Cerebellar nuclear complex (tissue), 1 donor: ENCODE measurements at places on chromosomes 3 and 15.

- no peak for DNase-seq
Observed at GRCh38 chr15:98057453-98057852, 97.0 kb downstream of the ARRDC4 start.

DNA sequence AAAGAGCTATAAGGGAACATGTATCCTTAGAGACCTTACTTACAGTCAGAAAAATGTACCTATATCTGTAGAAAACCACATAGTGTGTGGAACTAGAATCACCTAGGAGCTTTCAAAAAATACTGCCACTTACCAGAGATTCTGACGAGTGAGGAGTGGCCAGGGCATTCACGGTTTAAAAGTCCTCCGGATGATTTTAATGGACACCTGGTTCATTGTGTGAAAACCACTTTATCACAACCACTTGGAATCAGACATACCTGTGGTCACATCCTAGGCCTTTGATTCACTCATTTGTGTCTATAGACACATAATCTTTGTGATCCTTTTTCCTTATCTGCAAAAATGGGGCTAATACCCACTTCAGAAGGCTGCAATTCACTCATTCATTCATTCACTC, 159.8 kb downstream of the MBNL1 start:
- no peak for DNase-seq

GRCh38 chr3:29156086-29156715, 124.7 kb upstream of the RBMS3 start:
- DNase-seq = no peak

- DNase-seq = no peak
Observed at GRCh38 chr15:90560229-90560776, 30.6 kb downstream of the CRTC3 start.

- peak; percentile 11 for DNase-seq
Observed at GRCh38 chr15:77966540-77967234, 110.8 kb downstream of the TBC1D2B start.

GRCh38 chr3:13141991-13142412, 68.8 kb upstream of the IQSEC1 start:
- DNase-seq = no peak

- no peak for DNase-seq
Observed at GRCh38 chr15:70505411-70505919, 257.9 kb downstream of the UACA start.

DNA sequence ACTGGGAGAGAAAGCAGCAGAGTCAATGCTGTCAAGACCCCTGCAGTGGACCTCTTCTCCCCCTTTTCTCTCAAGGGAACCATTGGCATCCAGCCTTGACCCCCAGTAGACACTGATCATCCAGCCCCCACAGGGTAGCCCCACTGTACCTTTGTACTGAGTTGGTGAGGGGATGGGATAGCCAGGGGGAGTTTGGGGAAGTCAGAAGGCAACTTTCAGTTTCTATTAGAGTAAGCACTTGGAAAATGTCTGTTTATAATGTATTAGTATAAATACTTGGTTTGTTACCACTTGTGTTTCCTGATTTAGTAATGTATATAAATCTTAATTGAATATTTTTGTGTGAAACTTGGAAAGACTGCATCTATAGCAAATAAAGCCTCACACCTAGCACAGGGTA, 25.0 kb downstream of the DAG1 start:
- DNase-seq = no peak

DNA sequence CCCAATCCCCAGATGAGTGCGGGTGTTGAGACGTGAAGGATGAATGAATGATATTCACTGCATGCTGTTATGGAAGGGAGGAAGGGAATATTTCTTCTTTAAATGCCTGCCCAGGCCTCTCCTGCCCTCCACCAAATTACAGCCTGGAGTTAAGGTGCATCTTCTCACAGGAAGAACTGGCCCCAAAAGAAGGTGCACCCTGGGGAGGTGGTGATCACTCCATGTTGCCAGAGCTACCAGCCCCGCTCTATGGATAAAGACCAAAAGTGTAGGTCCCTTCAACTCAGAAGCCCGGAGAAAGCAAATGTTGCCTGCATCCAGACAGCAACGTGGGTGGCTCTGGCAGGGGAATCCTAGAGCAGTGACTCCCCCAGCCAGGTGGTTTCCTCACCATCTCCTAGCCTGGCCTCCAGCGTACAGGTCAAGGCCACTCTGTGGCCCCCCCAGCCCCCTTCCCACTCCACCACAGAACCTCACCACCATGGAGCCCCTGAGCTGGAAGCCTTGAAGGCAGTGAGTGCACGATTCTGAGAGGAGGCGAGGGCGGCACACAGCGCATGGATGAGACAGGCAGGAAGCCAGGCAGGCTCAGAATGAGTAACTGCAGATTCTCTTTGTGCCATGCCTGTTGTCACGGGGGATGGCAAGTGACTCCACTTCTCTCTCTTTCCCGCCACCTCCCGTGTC, 3.5 kb upstream of the VIPR1 start:
- DNase-seq = no peak

DNA sequence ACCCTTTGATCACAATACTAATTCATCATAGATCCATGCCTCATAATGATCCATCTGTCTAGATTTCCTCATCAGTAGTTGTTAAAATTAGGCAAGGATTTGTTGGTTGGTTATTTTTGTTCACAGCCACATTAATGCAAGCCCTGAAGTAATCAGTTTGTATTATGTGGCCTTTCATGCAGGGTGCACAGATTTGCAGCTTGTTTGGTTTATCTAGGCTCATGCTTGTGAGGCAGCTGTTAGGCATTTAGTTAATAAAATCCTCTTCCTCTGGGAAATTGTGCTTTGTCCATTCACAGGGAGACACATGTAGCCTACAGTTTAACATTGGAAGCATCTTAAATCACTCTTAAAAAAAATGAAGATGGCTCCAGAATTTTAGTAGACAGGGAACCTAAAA, 162.8 kb upstream of the ZNF385D start:
- no peak for DNase-seq

- DNase-seq = no peak
Observed at GRCh38 chr15:83767741-83768140, 113.8 kb downstream of the ADAMTSL3 start.

- no peak for DNase-seq
Observed at GRCh38 chr3:101074518-101074917, 81.3 kb upstream of the ABI3BP start.

GRCh38 chr3:186152889-186153292, 44.0 kb upstream of the ETV5 start:
- DNase-seq = no peak

DNA sequence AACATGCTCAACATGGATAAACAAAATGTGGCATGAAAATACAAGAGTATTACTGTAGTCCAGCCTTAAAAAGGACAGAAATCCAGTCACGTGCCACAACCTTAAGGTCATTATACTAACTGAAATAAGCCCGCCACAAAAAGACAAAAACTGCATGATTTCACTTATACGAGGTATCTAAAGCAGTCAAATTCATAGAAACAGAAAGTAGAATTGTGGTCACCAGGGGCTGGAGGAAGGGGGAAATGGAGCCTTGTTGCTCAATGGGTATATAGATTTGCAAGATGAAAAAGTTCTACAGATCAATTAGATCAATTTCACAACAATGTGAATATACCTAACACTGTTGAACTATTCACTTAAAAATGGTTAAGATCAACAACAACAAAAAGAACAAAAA, 7.4 kb downstream of the GLB1 start:
- no peak for DNase-seq

DNA sequence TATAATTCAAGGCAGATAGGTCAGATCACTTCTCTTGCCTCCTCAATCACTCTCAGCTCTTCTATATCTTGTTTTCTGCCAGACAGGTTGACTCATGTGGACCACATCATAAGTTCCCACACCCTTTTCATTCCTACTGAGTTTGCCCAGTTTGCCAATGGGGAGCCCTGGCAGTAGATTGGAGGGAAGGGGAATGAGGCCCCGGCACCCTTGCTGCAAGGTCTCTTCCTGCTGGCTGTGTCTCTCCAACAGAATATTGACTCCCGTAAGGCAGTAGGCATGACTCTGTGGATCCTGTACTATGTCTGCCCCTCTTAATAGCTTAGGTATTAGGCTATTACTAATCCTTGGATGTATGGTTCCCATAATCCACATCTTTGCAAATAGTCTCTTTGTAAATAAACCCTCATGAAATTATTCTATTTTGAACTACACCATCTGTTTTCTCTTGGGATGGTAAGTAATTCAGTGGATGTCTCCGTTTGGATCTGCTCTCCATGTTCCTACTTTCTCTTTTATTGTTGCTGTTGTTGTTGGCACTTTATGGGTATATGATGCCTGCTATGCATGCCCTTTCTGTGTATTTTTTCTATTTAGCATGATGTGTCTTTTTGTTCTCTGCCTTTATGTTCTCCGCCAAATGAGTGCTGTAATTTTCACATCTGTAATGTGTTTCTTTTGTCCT, 65.5 kb upstream of the DCBLD2 start:
- DNase-seq = no peak

- DNase-seq = no peak
Observed at GRCh38 chr3:169362301-169362700, 301.2 kb downstream of the MECOM start.

DNA sequence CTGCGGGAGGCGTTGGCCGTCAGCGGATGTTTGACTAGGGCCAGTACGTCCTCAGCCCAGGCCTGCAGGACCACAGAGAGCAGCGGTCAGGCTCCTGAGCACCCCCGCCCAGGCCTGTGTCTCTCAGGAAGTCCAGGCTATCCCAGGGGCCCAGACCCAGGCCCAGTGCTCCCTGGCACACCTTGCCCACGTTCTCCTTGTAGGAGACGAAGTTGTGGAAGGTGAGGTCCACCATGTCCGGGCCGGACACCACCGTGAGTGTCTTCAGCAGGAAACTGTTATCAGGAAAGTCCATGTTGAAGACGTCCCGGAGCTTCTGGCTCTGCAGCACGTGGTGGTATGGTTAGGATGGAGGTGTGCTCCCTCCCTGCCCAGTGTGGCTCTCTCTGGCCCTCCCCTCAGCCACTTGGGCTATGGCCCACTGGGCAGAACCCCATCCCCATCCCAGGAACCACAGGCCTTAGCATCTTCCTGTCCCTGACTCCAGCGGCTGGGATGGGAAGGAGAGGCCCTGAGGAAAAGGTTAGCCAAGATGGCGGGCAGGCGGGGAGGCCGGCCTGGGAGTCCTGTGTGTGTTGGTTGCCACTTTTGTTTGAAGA, 5.3 kb downstream of the PLCB2 start:
- DNase-seq = no peak

DNA sequence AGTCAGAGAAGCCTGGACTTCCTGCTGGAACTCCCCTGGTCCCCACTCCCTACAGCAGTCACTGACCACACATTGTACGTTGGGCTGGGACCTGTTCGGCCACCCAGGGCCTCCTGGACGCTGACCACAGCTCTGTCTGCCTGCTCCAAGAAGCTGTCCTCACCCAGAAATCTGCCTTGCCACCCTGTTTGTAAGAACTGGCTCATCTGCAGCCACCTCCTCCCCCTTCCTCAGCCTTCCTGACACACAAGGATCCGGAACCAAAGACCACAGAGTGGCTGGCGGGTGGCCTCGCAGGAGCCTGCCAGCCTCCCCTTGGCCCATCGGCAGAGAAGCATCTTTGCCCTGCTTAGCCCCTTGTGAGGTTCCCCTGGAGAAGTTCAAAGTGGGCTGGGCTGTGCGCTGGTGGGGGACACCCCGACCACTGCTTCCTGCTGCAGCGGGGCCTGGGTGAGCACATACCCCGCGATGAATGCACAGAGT, 91.9 kb downstream of the PCSK6 start:
- DNase-seq = no peak

DNA sequence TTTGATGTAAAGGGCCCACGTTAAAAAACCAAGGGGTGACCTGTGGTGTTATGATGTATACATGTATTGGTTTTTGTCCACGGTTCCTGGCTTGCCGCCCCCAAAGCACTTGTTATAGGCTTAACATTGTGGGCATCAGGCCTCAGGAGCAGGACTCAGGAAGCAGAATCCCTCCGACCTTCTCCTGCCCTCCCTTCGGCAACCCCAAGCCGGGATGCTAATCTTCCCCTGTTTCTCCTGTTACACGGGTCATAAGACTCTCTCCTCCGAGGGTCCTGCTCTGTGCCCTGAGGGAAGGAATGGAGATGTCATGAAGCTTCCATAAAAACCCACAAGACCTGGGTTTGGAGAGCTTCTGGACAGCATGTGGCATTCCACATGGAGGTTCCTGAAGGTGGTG, 48.8 kb downstream of the RPLP1 start:
- no peak for DNase-seq

- DNase-seq = no peak
Observed at GRCh38 chr3:52930748-52931147, 33.4 kb upstream of the STIMATE start.

- no peak for DNase-seq
Observed at GRCh38 chr3:112489674-112490479, 9.4 kb downstream of the BTLA start.

DNA sequence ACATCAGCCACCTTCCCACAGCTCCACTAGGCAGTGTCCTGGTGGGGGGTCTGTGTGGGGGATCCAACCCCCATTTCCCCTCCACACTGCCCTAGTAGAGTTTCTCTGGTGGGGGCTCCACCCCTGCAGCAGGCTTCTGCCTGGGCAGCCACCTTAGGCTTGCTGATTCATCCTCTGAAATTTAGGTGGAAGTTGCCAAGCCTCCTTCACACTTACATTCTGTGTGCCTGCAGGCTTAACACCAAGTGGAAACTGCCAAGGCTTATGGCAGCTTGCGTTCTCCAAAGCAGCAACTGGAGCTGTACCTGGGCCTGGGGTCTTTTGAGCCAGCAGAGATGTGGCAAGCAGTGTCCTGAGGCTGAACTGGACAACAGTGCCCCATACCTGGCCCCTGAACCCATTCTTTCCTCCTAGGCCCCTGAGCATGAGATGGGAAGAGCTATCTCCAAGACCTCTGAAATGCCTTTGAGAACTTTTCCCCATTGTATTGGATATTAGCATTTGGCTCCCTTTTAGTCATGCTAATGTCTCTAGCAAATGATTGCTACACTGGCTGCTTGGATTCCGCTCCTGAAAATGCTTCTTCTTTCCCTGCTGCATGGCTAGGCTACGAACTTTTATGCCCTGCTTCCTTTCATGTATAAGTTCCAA, 32.5 kb downstream of the CPN2 start:
- DNase-seq = no peak

DNA sequence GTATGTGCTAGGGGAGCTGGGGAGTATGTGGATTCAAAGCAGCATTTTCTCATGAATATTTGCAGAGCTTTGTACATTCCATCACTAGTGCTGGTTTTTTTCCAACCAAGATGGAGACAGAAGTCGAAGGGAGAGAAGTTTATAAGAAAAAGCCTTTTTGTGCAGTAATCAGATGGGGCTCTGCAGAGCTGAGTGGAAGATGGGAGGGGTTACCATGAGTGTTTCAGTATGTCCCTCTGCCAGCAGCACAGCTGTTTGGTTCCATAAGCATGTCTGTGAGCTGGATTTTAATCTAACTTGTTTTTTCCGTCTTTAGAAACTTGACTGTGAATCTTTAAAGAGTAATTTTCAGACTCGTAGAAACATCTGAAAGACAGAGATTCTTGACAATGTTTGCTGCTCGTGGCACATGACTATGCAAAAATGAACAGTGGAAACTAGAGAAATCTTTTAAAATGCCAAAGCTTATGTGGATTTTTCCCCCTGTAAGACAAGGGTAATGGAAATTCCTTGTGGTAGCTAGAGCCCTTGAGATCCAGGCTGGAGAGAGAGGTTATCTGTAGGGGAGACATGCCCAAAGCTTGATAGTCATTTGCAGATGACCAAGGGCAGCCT, 20.3 kb downstream of the STARD9 start:
- DNase-seq = no peak
